Eye (tissue), 1 donor: ENCODE measurements at places on chromosomes 5 and 9.

GRCh38 chr9:130728721-130729120, 35.1 kb downstream of the EXOSC2 start:
- DNase-seq = no peak

DNA sequence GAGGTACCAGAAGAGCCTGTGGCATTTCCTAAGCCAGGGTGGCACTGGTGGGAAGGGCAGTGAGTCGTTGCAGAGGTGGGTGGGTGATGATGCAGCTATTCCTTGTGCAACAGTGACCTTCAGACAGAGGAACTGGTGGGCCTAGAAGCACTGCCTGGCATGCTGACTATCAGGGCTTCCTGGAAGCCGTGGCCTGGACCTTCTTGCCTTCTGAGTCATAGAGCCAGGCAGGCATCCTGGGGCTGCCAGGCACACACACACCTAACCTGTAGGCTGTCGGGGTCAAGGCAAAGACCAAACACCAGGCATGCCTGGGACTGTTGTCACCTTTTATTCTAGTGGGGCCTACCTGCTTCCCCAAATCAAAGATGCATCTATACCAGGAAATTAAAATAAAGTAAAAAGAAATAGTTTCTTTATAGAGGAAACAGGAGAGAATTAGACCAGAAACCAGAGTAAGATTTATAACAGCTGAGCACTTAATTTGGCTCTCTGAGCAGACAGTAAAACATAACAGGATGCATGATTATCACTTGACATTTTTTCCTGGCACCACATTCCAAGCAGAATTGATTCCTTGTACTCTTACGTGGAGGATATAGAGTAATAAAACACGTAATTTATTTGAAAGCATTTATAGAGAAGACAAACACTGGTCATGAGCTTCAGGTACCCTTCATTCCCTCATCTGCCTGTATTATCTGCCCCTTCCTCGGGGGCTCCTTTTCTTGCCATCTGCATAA, 25.1 kb downstream of the NANS start:
- DNase-seq = no peak

DNA sequence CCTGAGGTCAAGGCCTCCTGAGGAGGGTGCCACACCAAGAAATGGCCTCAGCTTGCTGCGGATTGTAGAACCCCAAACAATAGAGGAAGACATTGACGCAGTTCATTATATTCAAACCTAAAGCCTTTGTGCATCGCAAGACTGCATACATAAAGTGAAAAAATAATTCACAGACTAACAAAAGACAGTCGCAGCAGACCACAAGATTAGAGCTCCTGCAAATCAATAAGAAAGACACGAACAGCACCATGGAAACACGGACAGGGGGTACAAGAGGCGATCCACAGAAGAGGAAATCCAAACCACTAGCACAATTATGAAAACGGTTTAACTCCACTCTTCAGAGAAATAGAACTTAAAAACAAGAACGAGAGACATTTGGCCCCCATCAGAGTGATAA, 10.0 kb upstream of the TCOF1 start:
- DNase-seq = no peak

DNA sequence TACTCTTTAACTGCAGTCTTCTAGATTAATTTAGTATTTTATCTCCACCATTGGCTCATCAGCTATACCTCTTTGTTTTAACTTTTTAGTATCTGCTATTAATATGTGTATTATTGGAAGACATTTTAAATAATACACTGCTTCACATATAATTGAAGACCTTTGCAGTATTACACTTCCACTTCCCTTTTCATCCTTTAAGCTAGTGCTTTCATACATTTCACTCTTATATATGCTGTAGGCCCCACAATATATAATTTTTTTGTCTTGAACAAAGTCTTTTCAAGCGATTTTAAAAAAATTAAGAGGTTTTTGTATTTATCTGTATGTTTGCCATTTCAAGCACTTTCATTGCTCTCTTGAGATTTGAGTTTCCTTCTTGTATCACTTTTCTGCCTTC, 8.6 kb upstream of the LPCAT1 start:
- no peak for DNase-seq

- DNase-seq = no peak
Measured at GRCh38 chr5:77418162-77418561, 74.0 kb downstream of the WDR41 start.

DNA sequence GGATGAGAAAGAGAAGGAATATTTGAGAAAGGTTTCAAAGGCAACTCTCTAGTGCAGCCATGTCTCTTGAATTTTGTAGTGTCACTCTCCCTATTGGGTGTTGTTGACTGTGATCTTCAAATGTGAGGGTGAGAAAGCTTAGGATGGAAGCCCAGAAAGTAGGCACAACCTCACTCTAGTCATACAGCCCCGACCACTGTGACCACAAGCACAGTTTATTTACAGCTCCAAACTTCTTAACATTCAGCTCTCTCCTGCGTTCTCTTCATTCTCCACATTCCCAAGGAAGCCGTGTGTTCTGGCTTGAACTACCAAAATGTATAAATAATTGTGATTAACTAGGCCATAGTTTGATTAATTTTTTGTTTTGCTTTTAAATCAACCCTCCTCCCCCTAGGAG, 542.9 kb downstream of the LRRC70 start:
- no peak for DNase-seq

GRCh38 chr9:108275906-108276305, 579.9 kb downstream of the ACTL7B start:
- DNase-seq = no peak

GRCh38 chr9:15851766-15852165, 298.9 kb downstream of the CCDC171 start:
- DNase-seq = no peak

GRCh38 chr9:15509931-15510788, 610 bp downstream of the PSIP1 start:
- peak; percentile 75 for DNase-seq

- no peak for DNase-seq
Measured at GRCh38 chr5:151006704-151007334, 13.6 kb upstream of the GPX3 start.

GRCh38 chr5:143168171-143168741, 235.2 kb downstream of the NR3C1 start:
- DNase-seq = peak; percentile 70

GRCh38 chr5:91024206-91024605, 358.9 kb downstream of the ARRDC3 start:
- no peak for DNase-seq

GRCh38 chr5:73664796-73665195, 38.8 kb downstream of the ARHGEF28 start:
- no peak for DNase-seq
